ENCODE measurements at places on chromosomes 12 and 14.

- no peak overlapping the region for H3K4me3 ChIP-seq
- H3K27me3 ChIP-seq = no peaks in the 10 kb centered on the region
- H3K4me1 ChIP-seq = no peaks in the 10 kb centered on the region
- no peak for DNase-seq
Measured at GRCh38 chr12:6115389-6115788, 9.1 kb downstream of the VWF start.

- H3K27ac ChIP-seq = no peak within 1 kb of the TSS
- no peaks in the 10 kb centered on the region for H3K36me3 ChIP-seq
- H3K4me1 ChIP-seq = peaks cover 11% of the 10 kb centered on the region
- peak within 1 kb of the TSS; percentile 80 for H3K4me3 ChIP-seq
- peak; percentile 75 for DNase-seq
Measured at GRCh38 chr12:57127726-57128518, at the start of gene LRP1. Gene LRP1, plus strand, starts transcription at chr12:57128483. Its CDS starts 482 bp downstream, at chr12:57128965.

DNA sequence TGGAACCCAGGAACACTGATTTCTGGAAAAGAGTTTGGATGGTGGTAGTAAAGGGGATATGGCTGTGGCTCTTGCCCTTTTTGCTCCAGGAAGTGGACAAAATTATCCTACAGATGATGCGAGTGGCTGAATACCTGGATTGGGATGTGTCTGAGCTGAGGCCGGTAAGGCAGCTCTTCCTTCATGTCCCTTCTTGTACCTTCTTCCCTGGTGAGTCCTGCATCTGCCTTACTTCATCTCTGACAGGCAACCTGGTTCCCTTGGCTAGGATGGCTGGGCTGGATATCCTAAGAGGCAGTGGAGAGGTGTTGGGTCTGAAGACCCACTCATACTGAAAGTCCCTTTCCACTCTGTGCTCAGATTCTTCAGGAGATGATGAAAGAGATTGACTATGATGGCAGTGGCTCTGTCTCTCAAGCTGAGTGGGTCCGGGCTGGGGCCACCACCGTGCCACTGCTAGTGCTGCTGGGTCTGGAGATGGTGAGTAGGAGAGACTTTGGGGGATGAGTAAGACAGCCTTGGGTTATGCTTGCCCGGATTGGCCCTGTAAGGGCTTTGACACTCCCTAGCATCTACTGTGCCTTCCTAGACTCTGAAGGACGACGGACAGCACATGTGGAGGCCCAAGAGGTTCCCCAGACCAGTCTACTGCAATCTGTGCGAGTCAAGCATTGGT is 8.0 kb downstream of the DGKA start:
- DNase-seq = peak; percentile 53
- H3K4me3 ChIP-seq = no peak overlapping the region
- no peaks in the 10 kb centered on the region for H3K27me3 ChIP-seq
- H3K27ac ChIP-seq = peak overlapping the region; percentile 74
- H3K4me1 ChIP-seq = peaks cover 78% of the 10 kb centered on the region
- peaks cover 75% of the 10 kb centered on the region for H3K36me3 ChIP-seq

GRCh38 chr14:33589334-33589733 is 361.5 kb downstream of the EGLN3 start:
- no peaks in the 10 kb centered on the region for H3K36me3 ChIP-seq
- no peak overlapping the region for H3K4me3 ChIP-seq
- H3K4me1 ChIP-seq = no peaks in the 10 kb centered on the region

Measured in activated naive CD4-positive, alpha-beta T cell treated with anti-CD3 and anti-CD28 coated beads for 36 hours (primary cell).